ENCODE measurements at places on chromosomes 3 and 15. TPM values are rescaled to one million over a fixed set of nuclear protein-coding genes. Genes with fewer than 3 reads are reported as not detected.

DNA sequence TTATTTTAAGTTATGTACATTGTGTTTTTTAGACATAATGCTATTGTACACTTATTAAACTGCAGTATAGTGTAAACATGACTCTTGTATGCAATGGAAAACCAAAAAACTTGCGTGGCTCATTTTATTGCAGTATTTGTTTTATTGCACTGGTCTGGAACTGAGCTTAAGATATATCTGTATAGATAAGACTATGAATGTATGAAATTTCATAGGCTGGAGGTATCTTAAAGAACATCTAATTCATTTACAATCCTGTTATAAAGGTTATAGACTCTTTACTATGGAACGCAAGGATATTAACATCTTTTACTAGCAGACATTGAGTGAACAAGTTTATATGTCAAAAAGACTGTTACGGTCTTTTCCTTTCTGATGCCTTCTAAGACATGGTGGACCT, 459.4 kb downstream of the IL5RA start:
- DNase-seq = no peak

GRCh38 chr3:51568996-51569395, 30.5 kb downstream of the RAD54L2 start:
- DNase-seq = no peak

- DNase-seq = no peak
These were observed 102.0 kb downstream of the GTPBP8 start for GRCh38 chr3:113092746-113093145.

DNA sequence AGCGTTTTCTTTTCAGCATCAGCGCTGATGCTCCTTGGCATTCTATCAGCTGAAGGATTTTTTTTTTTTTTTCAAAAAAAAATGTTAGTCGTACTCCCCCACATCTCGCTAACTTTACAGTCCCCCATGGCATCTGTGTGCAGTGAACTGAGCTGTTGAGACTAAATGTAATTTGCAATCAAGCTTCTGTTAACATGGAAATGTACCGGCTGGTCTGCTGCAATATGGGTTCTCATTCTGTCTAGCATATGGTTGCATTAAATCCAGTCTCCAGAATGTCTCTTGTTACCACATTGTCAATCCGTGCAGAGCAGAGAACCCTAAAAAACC, 32.2 kb upstream of the TPRG1 start:
- DNase-seq = no peak

DNA sequence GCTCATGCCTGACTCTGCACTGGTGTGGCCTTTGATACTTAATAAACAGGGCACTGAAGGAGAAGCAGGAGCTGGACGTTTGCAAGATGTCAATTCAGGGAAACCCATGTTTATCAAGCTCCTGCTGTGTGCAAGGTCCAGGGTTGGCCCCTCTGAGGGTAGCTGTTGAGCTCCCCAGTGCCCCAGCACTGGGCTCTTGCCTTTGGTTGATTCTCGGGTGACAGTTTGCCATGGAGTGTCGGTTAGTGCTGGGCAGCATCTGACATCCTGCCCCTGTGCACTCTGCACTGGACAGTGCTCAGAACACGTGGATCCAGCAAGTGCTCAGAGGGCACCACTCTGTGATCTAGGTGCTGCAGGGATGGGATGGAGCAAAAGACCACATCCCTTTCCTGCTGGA, 7.3 kb downstream of the HDAC11 start:
- DNase-seq = no peak

DNA sequence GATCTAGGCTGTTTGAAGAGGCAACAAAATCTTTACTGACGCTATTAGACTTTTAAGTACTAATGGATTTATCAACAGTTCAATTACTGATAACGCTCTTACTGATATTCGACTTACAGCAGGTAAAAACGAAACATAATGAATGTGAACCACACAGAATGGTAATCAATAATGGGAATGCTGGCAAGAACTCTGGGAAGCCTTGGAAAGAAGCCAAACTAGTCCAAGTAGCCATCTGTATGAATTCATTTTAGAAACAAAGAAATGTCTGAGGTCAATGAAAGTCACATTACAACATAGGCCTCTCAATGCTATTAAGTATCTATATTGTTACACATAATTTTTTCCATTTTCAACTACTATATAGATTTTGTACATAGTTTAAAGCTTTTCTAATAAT, 130.0 kb downstream of the DMXL2 start:
- no peak for DNase-seq

DNA sequence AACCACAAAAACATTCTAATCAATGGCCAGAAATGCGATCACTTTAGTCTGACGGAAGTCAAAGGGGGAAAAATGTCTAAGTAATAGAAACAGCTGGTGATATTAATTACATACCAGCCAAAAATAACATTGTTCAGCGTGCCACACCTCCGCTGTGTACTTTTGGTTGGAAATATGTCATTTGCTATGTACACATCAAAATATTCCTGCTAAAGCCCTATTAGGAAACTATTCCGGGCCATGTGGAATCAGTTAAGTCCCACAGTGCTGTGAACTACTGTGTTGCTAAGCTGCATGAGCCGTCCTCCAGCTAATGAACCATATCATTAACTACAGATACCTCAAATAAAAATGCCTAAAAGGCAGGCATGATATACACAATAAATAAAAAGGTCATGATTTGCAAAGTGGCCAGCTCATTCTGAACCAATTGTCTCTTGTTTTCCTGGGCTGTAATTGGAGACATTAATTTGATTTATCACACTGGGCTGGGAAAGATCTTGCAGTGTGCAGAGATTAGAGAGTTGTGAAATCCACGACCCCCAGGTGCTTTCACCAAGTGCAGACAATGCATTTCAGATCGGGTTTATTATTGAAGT, 200.5 kb upstream of the LRTM1 start:
- DNase-seq = peak; percentile 17

CSTA gene
- 0.56 TPM for polyA plus RNA-seq

SGO1 gene
- polyA plus RNA-seq = 9.2 TPM

DLL4 gene
- 6.9 TPM for polyA plus RNA-seq
